ENCODE measurements at places on chromosomes 6 and 20.

DNA sequence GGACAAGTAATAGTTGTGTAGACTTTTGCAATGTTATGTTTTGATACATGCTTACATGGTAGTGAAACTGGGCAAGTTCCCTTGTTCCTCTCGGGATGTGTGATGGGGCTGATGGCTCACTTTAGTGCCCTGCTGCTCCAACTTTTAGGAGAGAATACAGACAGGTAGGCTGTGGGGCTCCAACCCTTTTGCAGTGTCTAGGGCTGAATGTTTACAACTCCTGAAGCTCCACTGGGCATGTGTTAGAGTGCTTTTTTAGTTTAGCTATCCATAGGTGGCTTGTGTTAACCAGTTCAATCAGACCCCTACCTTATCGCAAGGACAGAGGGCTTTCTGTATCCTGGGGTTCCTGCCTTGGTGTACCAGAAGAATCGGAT, 33.8 kb downstream of the SERPINB6 start:
- DNase-seq = no peak

DNA sequence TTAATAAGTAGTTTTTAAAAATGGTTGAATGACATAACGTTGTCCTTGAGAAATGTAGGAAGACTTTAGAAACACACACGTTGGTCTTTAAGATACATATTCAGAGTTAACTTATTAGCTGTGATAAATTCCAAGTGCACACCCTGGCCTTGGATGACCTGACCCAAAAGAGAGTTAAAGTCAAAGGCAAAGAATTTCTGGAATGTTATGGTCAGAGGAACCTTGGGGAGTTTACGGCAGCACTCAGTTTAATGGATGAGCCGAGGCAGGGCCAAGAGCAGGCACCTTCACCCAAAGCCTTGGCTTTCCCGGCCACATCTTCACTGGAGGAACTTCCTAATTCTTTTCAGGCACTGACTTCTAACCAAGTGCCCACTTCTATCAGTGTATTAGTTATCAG, 200.5 kb downstream of the SMOC2 start:
- no peak for DNase-seq

DNA sequence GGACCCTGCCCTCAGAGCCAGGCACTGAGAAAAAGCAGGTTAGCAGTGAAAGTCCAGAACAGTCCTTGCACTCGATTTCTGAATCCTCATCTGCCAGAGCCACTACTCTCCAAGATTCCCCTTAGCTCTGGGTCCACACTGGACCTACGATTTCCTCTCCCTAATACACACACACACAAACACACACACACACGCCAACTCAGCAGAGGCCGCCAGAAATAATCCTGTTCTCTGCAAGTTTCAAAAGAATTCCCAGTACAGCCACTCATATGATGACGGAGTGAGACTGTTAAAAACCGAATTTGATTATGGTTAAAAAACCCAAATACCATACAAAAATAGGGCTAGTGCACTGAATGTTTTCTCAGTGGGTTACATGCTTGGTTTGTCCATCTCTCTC, 90.8 kb downstream of the GMPR start:
- DNase-seq = no peak

DNA sequence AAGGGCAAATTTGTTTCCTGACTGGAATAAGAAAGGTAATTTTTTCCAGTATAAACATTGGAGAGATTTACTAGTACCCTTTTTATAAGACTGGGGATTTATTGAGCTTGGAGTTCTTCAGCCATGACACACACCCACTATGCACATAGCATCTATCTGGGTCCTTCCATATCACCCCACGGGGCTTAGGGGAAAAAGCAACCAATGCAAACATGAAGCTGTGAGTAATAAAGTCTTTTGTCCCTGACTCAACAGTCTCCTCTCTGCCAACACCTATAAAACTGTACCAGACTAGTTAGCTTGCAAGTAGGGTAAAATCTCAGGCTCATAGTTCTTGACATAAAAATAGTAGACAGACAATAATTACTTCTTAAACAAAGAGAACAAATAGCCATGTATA, 23.4 kb downstream of the COL21A1 start:
- no peak for DNase-seq

GRCh38 chr6:1612974-1613306, 3.2 kb downstream of the FOXC1 start:
- DNase-seq = no peak

DNA sequence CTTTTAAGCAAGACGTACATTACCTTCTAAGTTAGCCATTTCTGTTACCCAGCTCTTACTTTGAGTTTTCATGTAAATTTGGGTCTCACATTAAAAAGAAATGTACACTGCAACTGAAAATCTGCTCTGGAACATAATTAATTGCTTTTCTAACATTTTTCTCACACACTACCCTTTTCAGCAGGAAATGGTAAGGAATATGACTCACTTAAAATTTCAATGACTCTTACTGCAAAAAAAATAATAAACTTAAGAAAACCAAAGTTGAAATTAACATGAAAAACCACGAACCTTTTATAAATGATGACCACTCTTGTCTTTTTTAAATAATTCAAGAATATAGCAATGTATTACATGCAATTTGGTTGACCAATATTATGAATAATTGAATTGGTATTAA, 1.3 kb downstream of the CGA start:
- DNase-seq = no peak

DNA sequence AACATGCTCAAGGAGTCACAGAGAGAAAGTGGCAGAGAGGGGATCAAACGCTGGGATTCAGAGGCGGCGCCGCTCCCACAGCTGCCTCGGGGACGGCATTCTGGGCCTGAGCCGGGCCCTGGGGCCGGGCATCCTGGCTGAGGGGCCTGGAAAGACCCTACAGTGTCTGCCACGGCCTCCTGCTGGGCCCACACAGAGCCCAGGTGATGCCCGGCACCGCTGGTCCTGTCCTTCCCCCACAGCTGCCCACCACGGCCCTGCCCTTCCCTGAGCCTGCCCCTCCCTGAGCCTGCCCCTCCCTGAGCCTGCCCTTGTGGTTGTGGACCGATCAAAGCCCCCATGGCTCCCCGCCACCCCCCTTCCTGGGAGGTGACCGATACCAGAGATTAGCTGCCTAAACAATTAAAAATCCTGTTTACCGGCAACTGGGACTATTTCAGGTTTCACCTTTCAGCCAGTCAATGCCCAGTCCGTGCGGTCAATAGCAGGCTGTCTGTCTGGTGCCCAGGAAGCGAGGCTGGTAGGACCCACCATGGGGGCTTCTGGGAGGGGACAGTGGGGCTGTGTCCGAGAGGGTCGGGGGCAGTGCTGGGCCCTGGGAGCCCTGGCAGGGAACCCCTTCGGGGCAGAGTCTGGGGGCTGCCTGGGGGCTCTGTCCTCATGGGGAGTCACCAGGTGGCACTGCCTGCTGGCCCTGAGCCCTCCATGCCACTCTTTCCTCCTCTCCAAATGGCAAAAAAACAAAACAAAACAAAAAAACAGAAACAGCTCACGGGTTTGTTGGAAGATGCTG, 55.4 kb upstream of the GATA5 start:
- DNase-seq = no peak

DNA sequence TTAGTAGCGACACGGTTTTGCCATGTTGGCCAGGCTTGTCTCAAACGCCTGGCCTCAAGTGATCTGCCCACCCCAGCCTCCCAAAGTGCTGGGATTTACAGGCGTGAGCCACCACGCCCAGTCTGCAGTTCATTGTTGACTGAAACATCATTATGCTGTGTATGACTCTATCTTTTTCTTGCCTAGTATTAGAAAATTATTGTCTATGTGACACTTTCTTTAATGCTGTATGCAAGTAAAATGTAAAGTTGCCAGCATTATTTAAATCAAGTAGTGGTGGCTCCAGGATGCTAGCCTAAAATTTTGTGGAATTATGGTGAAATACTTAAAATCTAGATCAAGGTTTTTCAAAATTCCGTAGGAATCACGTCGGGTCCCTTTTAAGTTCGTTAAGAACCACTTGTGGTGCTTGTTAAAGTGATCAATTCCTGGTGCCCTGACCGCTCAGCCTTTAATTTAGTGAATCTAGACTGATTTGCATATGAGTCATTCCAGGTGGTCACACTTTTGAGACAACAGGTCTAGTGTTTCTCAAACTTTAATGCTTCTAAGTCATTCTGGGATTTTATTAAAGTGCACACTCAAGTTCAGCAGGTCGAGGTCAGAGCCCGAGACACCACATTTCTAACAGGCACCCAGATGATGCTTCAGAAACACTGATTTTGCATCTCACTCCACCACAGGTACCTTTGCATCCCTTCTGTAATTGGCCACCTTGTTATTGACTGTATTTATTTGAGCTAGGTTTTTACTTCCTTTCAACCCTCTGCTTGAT, 132.6 kb upstream of the MTHFD1L start:
- DNase-seq = no peak

- DNase-seq = no peak
Measured at GRCh38 chr6:148628251-148628650, 118.6 kb upstream of the UST start.

- peak; percentile 47 for DNase-seq
Measured at GRCh38 chr20:23340524-23340923, 10.1 kb upstream of the NXT1 start.

DNA sequence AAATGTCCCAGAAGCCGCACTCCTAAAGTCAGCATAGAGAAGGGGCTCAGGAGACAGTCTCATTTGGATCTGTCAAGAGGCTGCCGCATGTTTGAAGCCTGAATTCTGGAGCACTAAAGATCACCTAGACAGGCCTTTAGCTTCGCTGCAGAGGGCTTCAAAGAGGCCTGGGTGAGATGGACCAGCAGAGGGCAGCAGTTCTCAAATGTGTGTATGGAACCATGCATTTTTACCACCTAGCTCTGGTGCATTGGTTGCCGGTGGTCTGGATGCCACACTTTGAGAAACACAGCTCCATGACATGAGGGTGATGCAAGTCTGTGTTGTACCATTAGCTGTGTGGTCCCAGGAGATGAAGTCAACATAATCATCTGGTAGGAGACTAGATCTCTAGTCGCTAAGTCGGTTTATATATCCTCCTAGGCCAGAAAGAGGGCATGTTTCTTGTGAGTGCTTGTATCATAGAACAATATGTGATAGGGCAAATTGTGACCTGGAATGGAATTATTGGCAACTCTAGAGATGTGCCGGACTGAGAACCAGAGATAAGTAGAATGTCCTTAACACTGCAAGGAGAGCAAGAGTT, 64.8 kb downstream of the KIAA0319 start:
- peak; percentile 34 for DNase-seq

DNA sequence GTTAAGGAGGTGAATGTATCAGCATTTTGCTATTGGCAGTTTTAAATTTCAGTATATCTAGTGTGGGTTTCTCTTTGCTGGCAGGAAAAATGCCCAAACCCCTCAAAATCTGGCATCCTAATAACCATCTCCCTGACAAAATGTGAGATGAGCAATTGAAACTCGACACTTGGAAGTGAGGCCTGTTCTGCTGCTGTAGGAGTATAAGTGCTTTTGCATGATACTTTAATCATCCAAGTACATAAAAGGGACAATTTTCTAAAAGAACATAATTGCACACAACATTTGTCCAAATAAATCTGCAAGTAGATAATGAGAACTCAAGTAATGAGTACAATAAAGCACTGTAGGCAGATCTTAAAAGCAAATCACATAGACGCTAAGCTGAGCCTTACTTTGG, 36.5 kb downstream of the LAMP5 start:
- DNase-seq = no peak

- no peak for DNase-seq
Measured at GRCh38 chr20:35404614-35405259, 7.0 kb downstream of the UQCC1 start.

DNA sequence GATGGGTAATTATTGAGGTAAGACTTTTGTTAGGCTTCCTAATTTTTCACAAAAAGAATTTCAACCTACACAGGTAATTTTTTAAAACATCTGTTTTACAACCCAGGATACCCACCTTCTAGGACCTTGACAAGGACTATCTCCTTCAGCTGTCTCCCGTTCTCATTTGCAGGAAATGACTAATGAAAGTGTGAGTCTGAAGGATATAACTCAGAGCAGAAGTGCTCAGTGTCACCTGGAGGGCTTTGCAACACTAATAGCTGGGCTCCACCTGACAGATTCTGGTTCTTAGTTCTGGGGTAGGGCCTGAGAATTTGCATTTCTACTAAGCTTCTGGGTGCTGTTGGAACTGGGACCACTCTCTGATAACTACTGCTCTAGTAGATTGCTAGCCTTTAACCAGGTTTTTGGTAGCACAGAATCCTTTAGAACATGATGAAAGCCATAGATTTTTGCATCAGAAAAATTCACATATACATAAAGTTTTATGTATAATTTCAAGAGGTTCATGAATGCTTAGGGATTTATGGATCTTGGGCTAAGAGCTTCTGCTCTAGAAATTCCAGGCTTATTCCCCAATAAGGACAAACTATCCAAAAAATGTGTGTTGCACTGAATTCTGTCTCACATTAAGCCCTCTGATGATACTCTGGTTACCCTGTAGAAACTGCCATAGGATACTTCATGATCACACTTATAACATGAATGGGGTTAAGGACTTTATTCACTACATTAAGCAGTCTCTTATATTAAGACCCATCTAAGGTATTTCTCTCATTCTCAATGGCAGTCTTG, 30.3 kb downstream of the AK9 start:
- DNase-seq = no peak

GRCh38 chr20:24912397-24913075, 36.5 kb upstream of the CST7 start:
- DNase-seq = no peak

DNA sequence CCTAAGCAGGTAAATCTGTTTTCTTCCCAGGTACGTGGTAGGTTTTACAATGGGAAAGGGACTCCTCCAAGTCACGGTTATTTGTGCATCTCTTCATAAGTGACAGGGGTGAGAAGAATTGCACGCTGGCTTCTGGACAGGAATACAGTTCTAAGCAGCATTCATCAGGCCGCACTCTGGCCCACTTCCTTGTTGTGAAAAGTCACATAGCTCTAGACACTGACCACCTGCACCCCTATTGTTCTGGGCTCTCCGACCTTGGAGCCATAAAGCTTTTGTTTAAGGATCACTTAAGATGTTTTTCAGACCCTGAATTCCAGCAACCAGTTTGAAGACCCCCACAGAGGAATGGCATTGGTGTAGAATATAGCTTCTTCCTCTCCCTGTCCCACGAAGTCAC, 31.4 kb downstream of the RAMACL start:
- no peak for DNase-seq

- DNase-seq = no peak
Measured at GRCh38 chr6:84356907-84357306, 129.5 kb upstream of the CEP162 start.

DNA sequence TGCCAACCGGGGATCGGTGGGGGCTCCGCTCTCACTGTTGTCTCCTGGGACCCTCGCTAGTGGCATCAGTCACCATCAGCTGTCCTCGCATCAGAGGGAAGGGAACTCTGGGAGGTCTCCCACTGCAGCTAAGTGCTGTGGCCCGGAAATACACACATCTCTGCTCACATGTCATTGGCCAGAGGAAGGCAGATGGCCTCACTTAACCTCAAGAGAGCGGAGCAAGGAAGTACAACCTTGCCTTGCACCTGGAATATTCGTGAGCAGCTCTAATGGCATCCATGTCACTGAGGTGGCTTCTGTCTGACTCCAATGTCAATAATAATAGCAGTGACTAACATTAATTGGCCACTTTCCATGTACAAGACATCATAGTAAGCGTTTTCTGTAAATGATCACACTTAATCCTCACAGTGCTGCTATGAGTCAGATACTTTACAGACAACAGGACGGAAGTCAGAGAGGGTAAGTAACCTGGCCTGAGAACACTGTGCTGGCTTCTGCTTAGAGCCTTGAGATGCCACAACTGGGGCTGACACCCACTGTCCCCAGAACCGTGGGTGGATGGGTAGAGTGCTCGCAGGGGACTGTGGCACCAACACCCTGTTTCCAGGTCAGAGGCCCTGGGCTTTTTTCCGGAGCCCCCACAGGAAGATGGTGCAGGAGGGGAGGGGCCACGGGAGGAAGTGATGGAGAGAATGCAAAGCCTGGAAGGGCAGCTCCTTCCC, 6.0 kb downstream of the LHFPL5 start:
- DNase-seq = no peak
